ENCODE measurements at places on chromosomes 12 and 14.

DNA sequence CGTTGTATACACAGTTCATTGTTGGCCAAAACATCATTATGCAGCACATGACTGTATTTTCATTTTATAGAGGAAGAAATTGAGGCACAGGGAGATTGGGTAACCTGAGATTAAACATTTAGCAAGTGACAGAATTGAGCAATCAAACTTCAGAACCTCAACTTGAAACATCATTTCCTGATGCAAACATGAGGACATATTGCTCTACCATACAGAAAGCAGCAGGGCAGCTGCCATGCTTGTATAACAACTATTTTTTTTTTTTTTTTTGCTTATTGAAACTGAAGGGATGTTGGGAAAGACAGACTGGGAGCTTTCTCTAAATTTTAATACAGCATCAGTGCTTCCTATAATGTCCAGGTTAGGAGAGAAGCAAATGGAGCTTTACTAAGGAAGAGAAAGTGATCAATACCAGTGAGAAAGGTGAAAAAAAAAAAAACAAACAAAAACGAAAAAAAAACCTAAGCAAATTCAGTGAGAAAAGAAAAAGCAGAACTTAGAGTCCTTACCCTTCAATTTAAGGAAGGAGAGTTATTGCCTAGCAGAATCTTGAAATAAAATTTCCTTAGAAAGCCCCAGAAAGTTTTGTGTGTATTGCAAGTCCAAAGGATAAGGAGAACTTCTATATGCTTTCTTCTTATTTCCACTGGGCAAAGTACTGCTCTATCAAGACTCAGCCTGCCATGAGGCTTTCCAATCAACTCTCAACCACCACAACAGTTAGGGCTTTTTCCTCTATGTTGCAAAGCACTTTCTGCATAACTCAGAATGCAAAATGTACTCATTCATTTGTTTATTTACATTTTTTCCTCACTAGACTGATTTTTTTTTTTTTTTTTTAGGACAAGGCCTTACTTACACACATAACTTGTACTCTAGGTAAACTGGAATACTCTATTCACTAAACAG, 21.6 kb downstream of the BTG1 start:
- no peak for DNase-seq

GRCh38 chr14:33486332-33486890, 464.5 kb downstream of the EGLN3 start:
- no peak for DNase-seq

GRCh38 chr14:68210729-68211299, 391.2 kb downstream of the RAD51B start:
- no peak for DNase-seq

GRCh38 chr12:70449074-70449752, 83.1 kb downstream of the KCNMB4 start:
- no peak for DNase-seq

- no peak for DNase-seq
These were observed 3.4 kb downstream of the CIROP start for GRCh38 chr14:23101213-23101970.

- DNase-seq, result no peak
These were observed 28.9 kb downstream of the RIMBP2 start for GRCh38 chr12:130687190-130687589.

DNA sequence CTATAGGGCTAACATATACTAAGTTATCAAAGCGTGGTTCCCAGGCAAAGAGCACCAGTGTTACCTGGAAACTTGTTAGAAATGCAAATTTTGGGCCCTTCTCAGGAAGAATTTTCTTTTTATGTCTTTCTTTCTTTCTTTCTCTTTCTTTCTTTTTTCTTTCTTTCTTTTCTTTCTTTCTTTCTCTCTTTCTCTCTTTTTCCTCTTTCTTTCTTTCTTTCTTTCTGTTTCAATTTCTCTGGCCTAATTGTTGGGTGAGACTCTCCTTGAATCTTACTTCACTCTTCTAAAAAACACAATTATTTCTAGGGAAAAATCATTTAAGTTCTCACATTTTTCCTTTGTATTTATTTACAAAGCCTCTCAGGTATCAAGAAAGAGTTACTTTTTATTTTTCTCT, 46.5 kb upstream of the RAP1B start:
- no peak for DNase-seq
